Cardiac fibroblast (primary cell): ENCODE measurements at places on chromosomes 6 and 20.

DNA sequence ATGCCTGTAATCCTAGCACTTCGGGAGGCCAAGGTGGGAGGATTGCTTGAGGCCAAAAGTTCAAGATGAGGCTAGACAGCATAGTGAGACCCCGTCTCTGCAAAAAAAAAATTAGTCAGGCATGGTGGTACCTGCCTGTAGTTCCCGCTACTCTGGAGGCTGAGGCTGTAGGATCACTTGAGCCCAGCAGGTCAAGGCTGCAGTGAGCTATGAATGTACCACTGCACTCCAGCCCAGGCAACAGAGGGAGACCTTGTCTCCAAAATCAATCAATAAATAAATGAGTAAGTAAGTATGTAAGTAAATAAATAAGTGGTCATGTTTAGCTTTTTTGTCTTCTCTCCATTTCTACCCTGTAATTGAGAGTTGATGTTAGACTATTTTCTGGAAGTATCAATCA is 336.8 kb downstream of the FARS2 start:
- no peak for DNase-seq

DNA sequence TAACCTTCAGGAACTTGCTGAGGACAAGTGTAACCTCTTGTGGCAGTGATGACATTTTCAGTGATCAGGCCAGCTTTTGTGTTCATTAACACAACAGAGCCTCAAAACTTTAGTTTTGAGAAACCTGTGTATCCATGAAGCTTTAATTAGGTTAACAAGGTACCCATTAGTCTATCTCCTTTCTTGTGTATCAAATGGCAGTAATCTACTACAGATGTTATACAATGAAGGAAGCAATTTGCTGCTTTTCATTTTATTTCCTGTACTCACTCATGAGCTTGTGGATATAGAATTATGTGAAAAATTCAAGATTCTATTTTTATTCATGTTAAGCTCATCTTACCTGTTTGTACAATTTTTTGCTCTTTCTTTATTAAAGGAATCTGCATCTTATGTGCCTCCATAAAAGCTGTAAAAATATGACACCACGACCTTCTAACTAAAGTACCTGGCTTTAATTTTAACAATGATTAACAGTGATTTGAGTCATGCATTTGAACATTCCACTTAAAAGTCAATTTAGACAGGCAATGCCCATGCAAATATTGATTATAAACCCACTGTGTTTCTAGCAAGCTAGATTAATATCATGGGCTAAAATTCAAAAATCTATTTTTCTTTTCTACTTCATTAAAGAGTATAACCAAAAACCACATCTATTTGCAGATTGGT is 897.3 kb downstream of the KIF16B start:
- DNase-seq, result no peak

DNA sequence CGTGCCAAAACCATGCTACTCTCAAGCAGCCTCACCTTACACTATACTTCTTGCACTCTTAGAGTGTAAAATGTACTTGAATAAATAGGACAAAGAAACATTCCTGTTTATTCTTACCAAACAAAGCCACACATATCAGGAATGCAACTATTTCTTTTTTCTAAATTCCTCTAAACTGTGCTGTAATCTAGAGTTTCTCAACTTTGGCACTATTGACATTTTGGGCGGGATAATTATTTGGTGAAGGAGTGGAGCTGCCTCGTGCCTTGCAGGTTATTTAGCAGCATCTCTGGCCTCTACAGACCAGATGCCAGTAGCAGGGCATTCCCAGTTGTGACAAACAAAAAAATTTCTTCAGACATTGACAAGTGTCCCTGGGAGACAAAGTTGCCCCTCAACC is 86.9 kb downstream of the PHACTR1 start:
- no peak for DNase-seq

DNA sequence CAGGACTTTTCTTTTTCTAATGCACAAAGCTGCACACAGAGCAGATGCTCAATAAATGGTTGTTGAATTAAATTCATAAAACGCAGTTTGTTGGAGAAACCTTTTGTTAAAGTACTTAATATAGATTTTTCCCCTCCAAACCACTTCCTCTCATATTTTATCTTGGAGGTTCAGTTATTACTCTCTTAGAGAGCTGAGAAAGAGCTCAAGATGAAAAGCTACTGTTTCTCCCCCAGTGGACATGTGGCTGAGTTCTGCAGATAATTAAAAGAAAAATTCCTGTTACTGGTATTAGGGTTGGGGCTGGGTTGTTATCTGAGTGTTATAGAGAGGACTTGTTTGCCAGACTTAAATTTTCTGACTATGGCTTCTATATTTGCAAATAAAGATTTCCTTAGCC is 294.0 kb downstream of the TBC1D7 start:
- DNase-seq, result no peak

- peak; percentile 96 for DNase-seq
Observed at GRCh38 chr6:33672808-33673207, 38.7 kb downstream of the UQCC2 start.

GRCh38 chr6:63734923-63735322 is 99.3 kb downstream of the PHF3 start:
- no peak for DNase-seq

- DNase-seq, result no peak
Observed at GRCh38 chr20:34579979-34580940, 21.7 kb downstream of the MAP1LC3A start.

GRCh38 chr6:40148882-40149573 is 214.8 kb upstream of the MOCS1 start:
- DNase-seq, result no peak

DNA sequence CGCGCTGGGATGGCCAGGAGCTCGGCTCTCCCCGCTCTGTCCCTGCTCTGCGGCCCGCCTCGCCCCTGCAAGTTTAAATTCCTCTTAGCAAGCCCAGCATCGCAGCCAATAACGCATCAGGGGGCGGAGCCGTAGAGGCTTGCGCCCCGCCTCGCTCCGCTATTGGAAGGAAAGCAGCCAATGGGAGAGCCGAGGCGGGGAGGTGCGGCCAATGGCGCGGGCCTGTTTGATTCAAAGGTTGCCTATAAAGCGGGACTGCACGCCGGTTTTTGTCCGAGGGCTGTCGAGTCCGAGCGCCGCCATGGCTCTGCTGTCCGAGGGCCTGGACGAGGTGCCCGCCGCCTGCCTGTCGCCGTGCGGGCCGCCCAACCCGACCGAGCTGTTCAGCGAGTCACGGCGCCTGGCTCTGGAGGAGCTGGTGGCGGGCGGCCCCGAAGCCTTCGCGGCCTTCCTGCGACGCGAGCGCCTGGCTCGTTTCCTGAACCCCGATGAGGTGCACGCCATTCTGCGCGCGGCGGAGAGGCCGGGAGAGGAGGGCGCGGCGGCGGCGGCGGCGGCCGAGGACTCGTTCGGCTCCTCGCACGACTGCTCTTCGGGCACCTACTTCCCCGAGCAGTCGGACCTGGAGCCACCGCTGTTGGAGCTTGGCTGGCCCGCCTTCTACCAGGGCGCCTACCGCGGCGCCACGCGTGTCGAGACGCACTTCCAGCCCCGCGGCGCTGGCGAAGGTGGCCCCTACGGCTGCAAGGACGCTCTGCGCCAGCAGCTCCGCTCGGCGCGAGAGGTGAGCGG is at the start of gene FAM83D:
TSS of gene FAM83D (plus strand) at position 276 of the 792 bp plus-strand sequence. CDS start at position 302, 26 bp downstream.
- peak; percentile 98 for DNase-seq

- no peak for DNase-seq
Observed at GRCh38 chr20:4833074-4833728, 111.5 kb downstream of the PRND start.

- peak; percentile 48 for DNase-seq
Observed at GRCh38 chr6:45677381-45678284, 299.9 kb upstream of the SUPT3H start.

GRCh38 chr6:116586276-116586675 is 15.0 kb downstream of the RWDD1 start:
- no peak for DNase-seq

- DNase-seq, result no peak
Observed at GRCh38 chr20:4544765-4545164, 176.9 kb upstream of the PRND start.

GRCh38 chr20:59121714-59122565 is 41.7 kb upstream of the ZNF831 start:
- no peak for DNase-seq

DNA sequence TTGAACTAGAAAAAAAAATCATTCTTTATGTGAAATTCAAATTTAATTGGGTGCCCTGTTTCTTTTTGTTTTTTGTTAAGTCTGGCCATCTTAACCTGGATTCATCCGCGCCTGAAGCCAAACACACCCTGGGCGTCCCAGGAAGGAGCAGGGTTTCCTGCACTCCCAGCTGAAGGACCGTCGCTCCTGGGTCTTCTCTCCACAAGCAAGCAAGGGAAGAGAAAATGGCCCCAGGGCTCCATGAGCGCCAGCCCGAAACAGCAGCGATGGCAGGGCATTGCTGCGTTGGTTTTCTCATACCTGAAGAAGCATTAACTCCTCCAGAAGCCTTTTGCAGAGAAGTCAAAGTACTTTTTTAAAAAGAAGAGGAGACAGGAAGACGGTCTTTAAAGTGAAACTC is 105.4 kb upstream of the AFDN start:
- no peak for DNase-seq

DNA sequence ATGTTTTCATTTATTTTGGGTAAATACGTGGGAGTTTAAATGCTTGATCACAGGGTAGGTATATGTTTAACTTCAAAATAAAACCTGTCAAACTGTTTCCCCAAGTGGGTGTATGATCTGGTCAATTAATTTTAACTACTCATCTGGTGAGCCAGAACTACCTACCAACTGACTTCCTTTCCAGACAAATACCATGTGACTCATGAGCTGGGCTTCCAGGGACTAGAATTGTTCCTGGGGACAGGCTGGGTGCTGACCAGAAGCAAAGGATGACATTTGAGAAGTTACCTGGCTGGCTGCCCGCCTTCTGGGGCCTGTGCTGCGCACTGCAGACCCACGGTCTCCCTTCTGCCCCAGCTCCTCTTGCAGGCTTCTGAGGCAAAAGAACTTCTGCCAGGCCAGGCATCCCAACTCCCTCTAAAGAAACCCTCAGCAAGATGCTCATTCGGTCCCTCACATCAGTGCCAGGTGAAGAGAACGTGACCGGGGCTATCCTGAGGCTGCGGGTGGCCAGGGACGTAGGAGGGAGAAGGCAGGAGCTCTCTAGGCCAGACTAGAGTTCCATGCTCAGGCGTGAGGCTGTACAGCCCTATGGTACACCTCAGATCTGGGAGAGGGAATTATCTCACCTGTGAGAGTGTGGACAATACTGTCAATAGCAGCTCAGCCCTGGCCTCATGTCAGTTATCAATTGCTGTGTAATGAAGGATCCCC is 103.6 kb downstream of the JPH2 start:
- DNase-seq, result peak; percentile 36

GRCh38 chr6:128188678-128189077 is 287.8 kb upstream of the THEMIS start:
- DNase-seq, result no peak

- no peak for DNase-seq
Observed at GRCh38 chr6:142631517-142632385, 313.2 kb downstream of the HIVEP2 start.

- DNase-seq, result peak; percentile 59
Observed at GRCh38 chr6:167005350-167006159, 6.4 kb downstream of the CEP43 start.

DNA sequence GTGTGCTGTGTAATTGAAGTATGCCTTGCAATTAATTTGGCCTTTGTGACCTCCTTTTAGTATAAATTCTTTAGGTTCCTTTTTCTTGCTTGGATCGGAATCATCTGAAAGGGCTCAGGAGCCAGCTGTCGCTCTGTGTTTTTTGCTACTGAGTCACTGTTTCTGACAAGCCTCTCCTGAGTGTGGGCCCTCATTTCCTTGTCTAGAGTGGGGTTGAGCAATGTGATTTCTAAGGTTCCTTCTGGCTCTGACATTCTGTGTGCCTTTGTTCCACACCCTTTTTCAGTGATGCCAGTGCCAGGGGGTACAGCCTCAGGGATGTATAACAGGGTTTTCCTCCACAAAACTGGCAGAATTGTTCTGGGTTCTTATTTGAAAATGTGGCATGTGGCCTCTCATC is 26.5 kb downstream of the DAAM2 start:
- DNase-seq, result peak; percentile 43

GRCh38 chr6:80460257-80460865 is 353.9 kb downstream of the BCKDHB start:
- peak; percentile 43 for DNase-seq
